ENCODE measurements at places on chromosomes 2 and 18.

DNA sequence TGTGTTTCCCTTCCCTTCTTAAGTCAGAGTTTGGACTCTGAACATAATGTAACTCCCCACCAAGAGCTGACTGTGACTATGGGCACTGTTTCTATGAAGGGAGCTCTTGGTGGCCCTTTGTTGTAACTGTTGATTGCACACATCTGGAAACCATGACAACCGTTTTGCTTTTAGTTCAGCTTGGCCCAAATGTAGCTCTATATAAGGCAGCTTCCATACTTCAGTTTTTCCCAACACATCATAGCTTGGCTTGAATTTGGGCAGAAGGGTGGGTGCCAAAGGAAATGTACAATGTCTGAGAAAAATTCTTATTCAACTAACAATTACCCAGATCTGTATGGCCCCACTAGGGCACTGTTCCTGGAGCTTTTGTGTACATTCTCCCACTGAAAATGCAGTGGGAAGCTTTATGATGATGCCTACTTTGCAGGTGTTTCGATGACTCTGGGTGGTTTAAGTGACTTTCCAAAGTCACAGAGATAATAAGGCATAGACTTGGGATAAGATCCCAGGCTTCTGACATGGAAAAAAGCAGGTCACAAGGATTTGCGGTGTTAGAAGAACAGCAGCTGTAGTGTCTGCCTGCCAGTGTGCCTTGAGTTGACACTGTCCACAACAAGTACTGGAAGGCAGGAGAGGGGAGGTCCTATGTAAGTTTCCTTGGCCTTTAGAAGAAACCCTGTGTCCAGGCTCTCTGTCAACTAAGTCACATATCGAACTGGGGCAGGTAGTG lies 2.4 kb upstream of the CETN1 start:
- DNase-seq: no peak

- no peak for DNase-seq
Observed at GRCh38 chr18:8812631-8813030, 107.3 kb downstream of the MTCL1 start.

DNA sequence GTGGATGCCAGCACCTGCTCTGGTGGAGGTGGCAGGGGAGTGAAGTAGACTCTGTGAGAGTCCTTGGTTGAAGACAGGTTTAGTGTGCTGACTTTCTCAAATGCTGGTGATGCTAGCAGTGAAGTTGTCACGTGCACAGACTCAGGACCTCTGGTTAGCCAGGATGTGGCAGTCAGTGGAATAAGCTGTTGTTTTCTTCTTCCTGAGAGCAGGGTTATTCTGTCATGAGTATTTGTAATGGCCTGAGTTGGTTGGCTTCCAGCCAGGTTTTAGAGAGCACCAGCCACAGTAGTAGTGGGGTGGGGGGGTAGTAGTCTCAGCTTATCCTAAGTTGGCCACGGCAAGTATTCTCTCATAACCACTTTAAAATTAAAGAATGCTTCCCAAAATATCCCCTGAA lies 238.5 kb upstream of the FBXO11 start:
- no peak for DNase-seq

DNA sequence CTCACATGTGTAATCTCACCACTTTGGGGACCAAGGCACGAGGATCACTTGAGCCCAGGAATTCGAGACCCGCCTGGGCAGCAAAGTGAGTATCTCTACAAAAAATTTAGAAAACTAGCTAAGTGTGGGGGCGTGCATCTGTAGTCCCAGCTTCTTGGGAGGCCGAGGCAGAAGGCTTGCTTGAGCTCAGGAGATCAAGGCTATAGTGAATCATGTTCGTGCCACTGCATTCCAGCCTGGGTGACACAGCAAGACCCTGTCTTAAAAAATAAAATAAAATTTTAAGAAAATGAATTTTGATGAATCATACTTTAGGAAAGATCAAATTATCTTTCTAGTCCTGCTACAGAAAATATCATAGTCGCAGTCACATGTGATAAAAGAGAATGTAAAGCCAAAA lies 46.9 kb downstream of the CABYR start:
- DNase-seq: no peak

- DNase-seq: no peak
Observed at GRCh38 chr2:218028189-218028495, 25.3 kb upstream of the TNS1 start.

GRCh38 chr2:238685327-238685709 lies 162.6 kb upstream of the TWIST2 start:
- no peak for DNase-seq

- DNase-seq: no peak
Observed at GRCh38 chr2:129758784-129759471, 220.5 kb upstream of the RAB6C start.

DNA sequence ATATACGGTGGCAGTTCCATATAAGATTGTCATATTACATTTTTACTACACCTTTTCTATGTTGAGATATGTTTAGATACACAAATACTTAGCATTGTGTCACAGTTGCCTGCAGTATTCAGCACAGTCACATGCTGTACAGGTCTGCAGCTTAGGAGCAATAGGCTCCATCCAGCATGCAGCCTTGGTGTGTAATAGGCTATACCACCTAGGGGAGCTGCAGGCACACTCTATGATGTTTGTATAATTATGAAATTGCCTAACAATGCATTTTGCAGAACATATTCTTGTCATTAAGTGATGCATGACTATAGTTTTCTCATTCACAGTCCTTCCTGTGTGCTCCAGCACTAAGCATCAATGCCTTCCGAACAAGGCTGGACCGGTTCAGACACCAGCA lies 133.4 kb downstream of the NDUFA10 start:
- no peak for DNase-seq

GRCh38 chr2:191274413-191274815 lies 29.2 kb downstream of the MYO1B start:
- no peak for DNase-seq

DNA sequence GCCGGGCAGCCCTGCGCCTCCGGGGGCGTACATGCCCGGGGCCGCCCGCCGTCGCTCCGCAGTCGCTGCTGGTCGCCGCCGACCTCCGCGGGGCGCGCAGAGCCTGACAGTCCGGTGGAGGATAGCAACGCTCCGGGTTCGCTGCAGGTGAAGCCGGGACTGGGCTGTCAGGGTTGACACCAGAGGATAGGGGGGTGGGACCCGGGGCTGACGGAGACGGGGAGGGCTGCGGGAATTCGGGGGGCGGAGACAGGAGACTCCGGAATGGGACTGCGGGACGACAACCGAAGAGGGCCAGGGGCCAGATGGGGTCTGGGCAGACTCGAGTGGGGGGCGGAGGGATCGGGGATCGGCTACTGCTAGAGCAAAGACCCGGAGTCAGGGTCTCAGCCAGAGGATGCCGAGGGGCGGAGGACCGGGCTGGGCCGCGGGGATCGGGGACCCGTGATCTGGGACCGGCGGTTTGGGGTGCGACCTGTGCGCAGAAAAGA lies 403 bp downstream of the TMEM127 start:
- peak; percentile 13 for DNase-seq

DNA sequence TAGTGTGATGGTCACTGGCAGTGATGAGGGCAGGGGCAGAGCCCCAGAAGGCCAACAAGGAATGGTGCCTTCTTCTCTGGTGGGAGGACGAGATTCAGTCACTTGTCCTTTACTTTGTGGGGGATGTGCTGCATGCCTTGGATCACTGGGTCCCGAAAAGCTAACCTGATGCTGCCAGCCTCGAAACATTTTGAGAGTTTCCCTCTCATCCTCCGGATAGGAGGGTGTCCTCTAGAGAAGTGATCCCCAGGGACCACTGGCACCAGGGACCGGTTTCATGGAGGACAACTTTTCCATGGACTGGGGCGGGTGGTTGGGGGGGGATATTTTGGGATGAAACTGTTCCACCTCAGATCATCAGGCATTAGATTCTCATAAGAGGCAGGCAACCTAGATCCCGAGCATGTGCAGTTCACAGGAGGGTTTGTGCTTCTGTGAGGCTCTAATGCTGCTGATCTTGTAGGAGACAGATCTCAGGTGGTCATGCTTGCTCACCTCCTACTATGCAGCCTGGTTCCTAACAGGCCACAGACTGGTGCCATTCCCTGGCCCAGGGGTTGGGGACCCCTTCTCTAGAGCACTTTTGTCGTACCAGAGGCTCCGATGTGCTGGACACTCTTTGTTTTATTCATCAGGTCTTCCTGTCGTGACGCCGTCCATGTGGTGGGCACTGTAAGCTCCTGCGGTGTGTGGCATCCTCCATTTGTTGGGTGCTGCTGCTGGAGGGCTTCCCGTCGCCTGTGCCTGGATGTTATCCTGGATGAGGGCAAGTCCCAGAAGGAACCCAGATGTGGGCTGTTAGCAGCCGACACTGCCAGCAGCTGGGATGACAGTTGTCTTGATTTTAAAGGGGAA lies 68.5 kb upstream of the HDAC4 start:
- no peak for DNase-seq

- DNase-seq: no peak
Observed at GRCh38 chr2:137912371-137912770, 51.9 kb upstream of the HNMT start.

DNA sequence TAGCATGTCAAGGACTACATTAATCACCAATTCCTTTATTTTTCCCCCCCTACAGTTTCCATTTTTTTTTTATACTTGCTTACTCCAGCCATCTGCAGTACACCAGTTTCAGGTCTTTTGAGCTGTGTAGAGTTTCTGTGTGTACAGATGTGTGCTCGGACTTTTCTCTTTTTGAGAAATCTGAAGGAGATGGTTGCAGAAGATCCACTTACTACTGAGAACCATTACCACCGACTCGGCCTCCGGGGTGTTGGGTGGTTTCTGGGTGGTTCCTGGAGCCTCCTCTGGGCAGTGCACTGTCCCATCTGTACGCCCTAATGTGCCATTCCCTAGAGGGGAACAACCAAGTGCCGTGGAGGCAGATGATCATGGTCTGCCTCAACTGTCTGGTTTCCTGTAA lies 15.4 kb upstream of the LYPD6B start:
- no peak for DNase-seq

- no peak for DNase-seq
Observed at GRCh38 chr2:218397820-218398436, 1.7 kb upstream of the CTDSP1 start.

DNA sequence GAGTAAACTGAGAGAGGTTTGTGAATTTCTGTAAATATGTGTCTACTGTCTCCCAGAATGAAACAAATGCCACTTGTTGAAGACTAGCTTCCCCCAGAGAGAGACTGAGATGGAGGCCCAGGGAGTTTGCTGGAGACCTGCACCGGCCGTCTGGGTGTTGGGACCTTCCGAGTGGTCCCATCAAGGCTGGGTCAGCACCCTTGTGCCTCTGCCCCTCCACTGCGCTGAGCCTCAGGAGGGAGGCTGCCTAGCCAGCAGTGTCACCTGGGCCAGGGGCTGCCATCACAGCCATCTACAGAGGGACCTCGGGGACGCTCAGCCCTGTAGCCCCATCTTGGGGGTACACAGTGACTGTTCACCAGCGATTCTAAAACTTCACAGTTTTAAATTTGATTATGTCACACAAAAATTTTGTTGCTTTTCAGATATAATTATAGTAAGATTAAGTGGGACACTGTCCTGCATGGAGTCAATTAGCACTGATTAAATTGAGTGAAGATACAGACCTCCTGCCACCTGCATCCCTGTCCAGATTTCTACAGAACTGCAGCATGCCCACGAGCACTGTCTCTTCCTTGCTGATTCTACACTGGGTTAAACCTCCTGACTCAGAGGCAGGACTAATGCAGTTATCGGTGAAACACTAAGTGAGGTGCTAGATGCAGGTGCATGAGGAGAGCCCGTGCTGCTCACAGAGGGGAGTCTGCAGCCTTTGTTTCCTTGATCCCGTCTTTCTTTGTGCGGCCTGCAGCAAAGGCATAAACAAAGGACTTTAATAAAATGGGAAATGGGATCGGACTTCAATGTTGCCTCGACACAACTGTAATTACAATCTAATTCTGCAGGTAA lies 50.5 kb downstream of the TMEM18 start:
- no peak for DNase-seq

GRCh38 chr18:48732767-48733424 lies 194.1 kb downstream of the CTIF start:
- no peak for DNase-seq

DNA sequence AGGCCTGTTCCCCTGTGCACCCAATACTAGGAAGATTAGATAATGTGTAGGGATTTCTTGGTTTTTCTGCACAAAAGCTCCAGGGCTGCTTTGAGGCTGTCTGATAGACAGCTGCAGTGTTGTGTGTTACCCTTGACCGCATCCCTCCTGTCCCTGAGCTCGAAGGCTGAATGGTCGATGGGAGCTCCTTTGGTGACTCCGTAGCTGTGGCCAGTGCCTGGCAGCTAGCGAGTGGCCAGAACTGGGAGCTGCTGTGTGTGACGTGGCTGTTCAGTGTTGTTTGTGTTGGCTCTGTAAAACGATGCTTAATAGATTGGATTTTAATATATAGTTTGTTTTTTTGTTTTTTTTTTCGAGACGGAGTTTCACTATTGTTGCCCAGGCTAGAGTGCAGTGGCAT lies 170.0 kb downstream of the AGAP1 start:
- no peak for DNase-seq

GRCh38 chr2:36675579-36676282 lies 20.8 kb upstream of the VIT start:
- no peak for DNase-seq

DNA sequence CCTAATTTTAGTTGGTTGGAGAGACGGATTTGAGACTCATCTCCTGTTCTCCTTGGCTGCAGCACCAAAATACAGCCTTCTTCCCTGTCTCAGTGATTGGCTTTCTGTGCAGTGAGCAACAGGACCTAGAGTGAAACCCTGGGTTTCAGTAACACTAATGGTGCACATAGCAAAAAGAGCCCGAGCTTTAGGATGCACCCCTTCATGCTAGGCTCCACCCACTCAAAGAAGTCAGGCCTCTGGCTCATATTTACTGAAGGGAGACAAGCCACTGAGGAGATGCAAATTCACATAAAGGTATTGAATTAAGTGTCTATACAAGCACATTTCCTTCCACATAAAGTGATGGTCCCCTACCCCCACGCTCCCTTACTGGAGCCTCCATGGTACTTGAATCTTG lies 131.9 kb upstream of the CHAC2 start:
- DNase-seq: no peak

- DNase-seq: no peak
Observed at GRCh38 chr18:37553633-37554398, 11.8 kb downstream of the CELF4 start.

GRCh38 chr2:154686162-154686561 lies 12.3 kb upstream of the KCNJ3 start:
- DNase-seq: no peak

- no peak for DNase-seq
Observed at GRCh38 chr18:36527740-36528455, 230.4 kb downstream of the FHOD3 start.

DNA sequence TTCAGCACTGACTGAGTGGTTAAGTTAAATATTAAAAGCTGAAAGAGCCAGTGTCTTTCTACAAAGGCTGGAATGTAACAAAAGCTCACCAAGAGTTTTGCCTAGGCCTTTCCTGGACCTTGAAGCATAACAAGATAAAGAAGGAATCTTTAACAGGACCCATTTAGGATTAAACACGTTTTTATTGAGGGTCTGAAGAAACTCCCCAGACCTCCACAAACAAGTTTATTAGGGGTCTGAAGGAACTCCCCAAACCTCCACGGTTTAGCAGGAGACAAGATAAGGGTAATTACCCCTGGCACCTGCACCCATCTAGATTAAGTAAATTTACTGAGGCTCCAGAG lies 104.0 kb downstream of the ACAA2 start:
- no peak for DNase-seq
